LoVo (cell line): ENCODE measurements at places on chromosomes 7 and 10.

- DNase-seq = peak; percentile 58
These were observed 15.2 kb downstream of the SND1 start for GRCh38 chr7:127667017-127667670.

- no peak for DNase-seq
These were observed 43.5 kb downstream of the TRRAP start for GRCh38 chr7:98921608-98922372.

- no peak for DNase-seq
These were observed 484.7 kb upstream of the NRP1 start for GRCh38 chr10:33819206-33819605.

GRCh38 chr10:18527687-18528086, 123.7 kb downstream of the NSUN6 start:
- DNase-seq = no peak
